ENCODE measurements at places on chromosomes 13 and 19.

DNA sequence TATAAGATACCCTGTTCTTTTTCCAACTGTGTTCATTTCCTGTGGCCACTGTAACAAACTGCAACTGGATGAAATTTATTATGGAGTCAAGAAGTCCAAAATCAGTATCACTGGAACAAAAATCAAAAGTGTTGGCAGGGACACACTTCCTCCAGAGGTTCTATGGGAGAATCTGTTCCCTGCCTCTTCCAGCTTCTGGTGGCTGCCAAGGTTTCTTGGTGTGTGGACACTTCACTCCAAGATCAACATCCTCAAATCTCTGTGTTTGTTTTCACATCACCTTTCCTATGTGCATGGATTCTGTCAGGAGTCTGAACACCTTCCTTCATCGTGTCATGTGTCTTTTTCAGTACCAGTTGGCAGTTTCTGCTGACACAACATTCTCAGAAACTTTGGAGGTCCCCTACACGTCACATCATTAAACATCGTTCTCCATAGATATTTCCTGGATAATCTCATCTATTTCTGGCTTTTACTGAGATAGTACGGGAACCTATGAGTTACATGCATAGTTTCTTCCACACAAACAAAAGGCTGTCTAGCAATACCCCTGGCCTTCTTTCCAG is 15.2 kb upstream of the EFNB2 start:
- H3K36me3 ChIP-seq, result peaks cover 29% of the 10 kb centered on the region
- H3K27me3 ChIP-seq, result no peaks in the 10 kb centered on the region
- H3K4me1 ChIP-seq, result peaks cover 18% of the 10 kb centered on the region
- no peak overlapping the region for H3K4me3 ChIP-seq
- no peak for DNase-seq

- H3K27me3 ChIP-seq, result no peaks in the 10 kb centered on the region
- no peak overlapping the region for H3K4me3 ChIP-seq
- DNase-seq, result no peak
- no peaks in the 10 kb centered on the region for H3K4me1 ChIP-seq
- H3K27ac ChIP-seq, result no peak overlapping the region
Observed at GRCh38 chr19:16303755-16304154, 20.9 kb upstream of the KLF2 start.

GRCh38 chr13:42709276-42709675 is 72.1 kb upstream of the FAM216B start:
- no peak for DNase-seq
- no peaks in the 10 kb centered on the region for H3K36me3 ChIP-seq
- no peak overlapping the region for H3K27ac ChIP-seq
- no peak overlapping the region for H3K4me3 ChIP-seq
- no peaks in the 10 kb centered on the region for H3K27me3 ChIP-seq

- H3K36me3 ChIP-seq, result peaks cover 28% of the 10 kb centered on the region
- H3K4me1 ChIP-seq, result no peaks in the 10 kb centered on the region
- DNase-seq, result no peak
- H3K27me3 ChIP-seq, result no peaks in the 10 kb centered on the region
- H3K27ac ChIP-seq, result no peak overlapping the region
Observed at GRCh38 chr13:75294110-75294509, 187.9 kb downstream of the TBC1D4 start.

- peaks cover 5% of the 10 kb centered on the region for H3K27me3 ChIP-seq
- no peak overlapping the region for H3K27ac ChIP-seq
- no peaks in the 10 kb centered on the region for H3K36me3 ChIP-seq
- peak; percentile 65 for DNase-seq
- H3K4me1 ChIP-seq, result no peaks in the 10 kb centered on the region
Observed at GRCh38 chr19:42552086-42553065, 24.1 kb upstream of the CEACAM1 start.

GRCh38 chr19:7988307-7988706 is 17.1 kb downstream of the ELAVL1 start:
- H3K27ac ChIP-seq, result peak overlapping the region; percentile 34
- peaks cover 50% of the 10 kb centered on the region for H3K36me3 ChIP-seq
- peaks cover 45% of the 10 kb centered on the region for H3K4me1 ChIP-seq
- H3K4me3 ChIP-seq, result no peak overlapping the region
- H3K27me3 ChIP-seq, result no peaks in the 10 kb centered on the region

- H3K4me3 ChIP-seq, result peak overlapping the region; percentile 62
- no peak for DNase-seq
- no peaks in the 10 kb centered on the region for H3K27me3 ChIP-seq
- H3K4me1 ChIP-seq, result peaks cover 18% of the 10 kb centered on the region
- H3K27ac ChIP-seq, result peak overlapping the region; percentile 93
- peaks cover 3% of the 10 kb centered on the region for H3K36me3 ChIP-seq
Observed at GRCh38 chr19:40778706-40779284, 748 bp downstream of the RAB4B start.

- no peak overlapping the region for H3K4me3 ChIP-seq
- peaks cover 3% of the 10 kb centered on the region for H3K4me1 ChIP-seq
- H3K27me3 ChIP-seq, result peaks cover 14% of the 10 kb centered on the region
- no peak overlapping the region for H3K27ac ChIP-seq
Observed at GRCh38 chr19:19554074-19555023, 16.3 kb downstream of the CILP2 start.

DNA sequence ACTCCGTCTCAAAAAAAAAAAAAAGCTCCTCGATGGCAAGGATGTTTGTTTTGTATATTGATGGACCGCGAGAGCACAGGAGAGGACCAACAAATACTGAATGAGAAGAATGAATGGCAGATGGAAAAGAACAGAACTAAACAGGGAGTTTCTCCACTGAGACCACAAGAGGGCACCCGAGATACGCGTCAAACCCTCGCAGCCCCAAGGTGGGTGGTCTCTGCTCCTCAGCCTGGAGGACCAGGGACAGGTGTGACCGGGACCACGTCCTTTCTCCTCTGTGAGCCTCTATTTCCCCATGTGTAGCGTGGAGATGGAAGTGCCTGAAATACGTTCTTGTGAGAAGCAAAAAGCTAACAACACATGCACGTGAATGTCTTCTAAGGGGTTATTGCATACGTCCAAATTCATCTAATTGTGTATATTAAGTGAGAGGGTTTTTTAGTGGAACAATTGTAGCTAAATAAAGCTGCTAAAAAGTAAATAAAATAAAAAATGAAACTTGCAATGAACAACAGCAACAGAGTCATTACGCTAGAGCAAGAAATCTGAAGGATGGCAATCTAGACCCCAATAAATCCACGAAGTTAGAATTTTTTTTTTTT is 8.3 kb upstream of the CDC42EP5 start:
- H3K27me3 ChIP-seq, result peaks cover 19% of the 10 kb centered on the region
- no peaks in the 10 kb centered on the region for H3K36me3 ChIP-seq
- H3K4me1 ChIP-seq, result peaks cover 4% of the 10 kb centered on the region
- DNase-seq, result no peak
- H3K4me3 ChIP-seq, result no peak overlapping the region

All from suprapubic skin (tissue), 4 donors.